ENCODE measurements at places on chromosomes 11 and 22. TPM values are rescaled to one million over a fixed set of nuclear protein-coding genes. Genes with fewer than 3 reads are reported as not detected.

DNA sequence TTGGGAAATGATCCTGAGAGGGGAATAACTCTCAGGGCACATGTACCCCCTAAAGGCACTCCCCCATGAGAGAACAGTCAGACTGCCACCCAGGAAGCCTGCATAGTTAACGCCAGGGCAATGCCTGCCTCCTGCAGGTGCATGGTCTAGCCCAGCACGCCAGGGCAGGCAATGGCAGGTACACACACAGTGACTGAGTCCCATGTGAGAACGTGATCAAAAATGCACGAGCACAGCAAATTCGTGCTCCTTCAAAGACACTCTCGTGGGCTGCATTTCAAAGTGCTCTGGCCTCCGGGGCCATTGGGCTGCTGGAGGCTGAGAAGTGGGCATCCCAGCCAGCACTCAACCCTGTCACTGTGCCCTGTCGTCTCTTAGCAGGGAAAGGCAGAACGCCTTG lies 79.7 kb downstream of the SHANK2 start:
- peak; percentile 50 for ATAC-seq

- no peak for ATAC-seq
These were observed 11.9 kb downstream of the SNX19 start for GRCh38 chr11:130904380-130904779.

GRCh38 chr11:76096552-76096951 lies 109.8 kb downstream of the WNT11 start:
- peak; percentile 18 for ATAC-seq

DNA sequence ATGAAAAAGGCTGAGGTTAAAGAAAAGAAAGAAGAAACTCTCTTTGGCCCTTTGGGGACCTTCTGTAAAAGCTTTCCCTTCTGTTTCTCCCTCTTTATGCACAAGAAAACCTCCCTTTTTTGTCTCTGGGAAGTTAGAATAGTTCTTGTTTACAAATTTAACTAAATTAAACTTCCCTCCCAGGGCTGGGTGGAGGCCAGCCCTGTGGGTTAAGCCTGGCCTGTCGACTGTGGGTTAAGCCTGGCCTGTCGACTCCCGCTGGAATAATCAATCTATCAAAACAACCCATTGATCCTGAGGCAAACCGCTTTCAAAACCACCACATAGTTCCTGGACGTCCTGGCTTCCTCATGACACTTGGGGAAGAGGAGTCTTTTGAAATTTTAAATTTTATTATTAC lies 1.2 kb upstream of the DRG1 start:
- no peak for ATAC-seq

GRCh38 chr11:3225159-3225758 lies 6.6 kb upstream of the MRGPRG start:
- no peak for ATAC-seq

DNA sequence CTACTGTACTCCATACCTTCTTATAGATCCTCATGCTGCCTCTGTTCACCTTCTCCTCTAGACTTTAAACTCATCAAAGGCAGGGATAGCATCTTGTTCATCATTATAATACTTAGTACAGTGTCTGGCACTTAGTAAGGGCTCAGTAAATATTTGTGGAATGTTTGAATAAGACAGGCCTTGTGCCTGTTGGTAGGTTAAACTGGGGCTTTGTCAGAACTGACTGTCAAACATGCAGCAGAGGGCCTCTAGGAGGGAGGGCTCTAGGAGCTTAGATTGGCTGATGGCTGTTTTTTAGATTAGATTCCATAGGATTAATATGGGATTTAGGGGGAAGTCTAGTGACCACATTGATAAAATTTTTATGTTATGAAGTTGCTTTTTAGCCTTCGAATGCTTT lies 70.8 kb downstream of the RNF169 start:
- no peak for ATAC-seq

- no peak for ATAC-seq
These were observed 48.3 kb downstream of the IRAG1 start for GRCh38 chr11:10645212-10645795.

DNA sequence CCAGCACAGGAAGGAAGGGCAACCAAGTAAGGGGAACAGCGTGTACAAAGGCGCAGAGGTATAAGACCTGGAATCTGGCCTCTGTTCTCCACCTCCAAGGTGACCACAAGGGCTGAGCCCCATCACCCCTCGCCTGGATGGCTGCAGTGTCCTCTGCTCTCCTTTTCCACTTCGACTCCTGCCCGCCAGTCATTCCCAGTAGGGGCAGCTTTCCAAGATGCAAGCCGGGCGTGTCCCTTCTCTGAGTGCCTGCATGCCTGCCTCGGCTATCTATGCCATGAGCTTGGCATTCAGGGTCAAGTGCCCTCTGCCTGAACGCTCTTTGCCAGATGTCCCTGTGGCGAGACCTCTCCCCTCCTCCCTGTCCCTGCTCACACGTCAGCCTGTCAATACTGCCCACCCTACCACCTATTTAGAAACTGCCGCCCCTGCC lies 17.0 kb downstream of the FADS3 start:
- no peak for ATAC-seq

- peak; percentile 62 for ATAC-seq
These were observed 91.7 kb upstream of the LMO1 start for GRCh38 chr11:8355416-8355742.

DNA sequence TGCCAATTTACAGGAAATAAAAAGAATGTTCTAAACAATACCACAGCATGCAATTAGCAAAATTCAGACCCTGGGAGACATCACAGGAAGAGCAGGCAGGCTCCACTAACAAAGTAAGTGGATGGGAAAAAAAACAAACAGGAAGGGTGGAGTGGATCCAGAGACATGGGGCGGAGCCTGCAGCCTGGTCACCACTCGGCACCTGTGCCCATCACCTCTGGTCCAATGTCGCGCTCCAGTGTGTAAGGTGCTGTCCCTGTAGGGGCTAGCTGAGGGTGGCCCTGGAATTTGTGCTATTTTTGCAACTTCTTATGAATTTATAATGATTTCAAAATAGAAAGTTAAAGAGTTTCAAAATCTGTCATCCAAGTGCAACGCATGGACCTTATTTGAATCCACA lies 11.0 kb upstream of the MOB2 start:
- no peak for ATAC-seq

GRCh38 chr11:30527566-30527965 lies 58.6 kb downstream of the MPPED2 start:
- ATAC-seq = no peak

- no peak for ATAC-seq
These were observed 16.6 kb downstream of the OR8A1 start for GRCh38 chr11:124586238-124586860.

DNA sequence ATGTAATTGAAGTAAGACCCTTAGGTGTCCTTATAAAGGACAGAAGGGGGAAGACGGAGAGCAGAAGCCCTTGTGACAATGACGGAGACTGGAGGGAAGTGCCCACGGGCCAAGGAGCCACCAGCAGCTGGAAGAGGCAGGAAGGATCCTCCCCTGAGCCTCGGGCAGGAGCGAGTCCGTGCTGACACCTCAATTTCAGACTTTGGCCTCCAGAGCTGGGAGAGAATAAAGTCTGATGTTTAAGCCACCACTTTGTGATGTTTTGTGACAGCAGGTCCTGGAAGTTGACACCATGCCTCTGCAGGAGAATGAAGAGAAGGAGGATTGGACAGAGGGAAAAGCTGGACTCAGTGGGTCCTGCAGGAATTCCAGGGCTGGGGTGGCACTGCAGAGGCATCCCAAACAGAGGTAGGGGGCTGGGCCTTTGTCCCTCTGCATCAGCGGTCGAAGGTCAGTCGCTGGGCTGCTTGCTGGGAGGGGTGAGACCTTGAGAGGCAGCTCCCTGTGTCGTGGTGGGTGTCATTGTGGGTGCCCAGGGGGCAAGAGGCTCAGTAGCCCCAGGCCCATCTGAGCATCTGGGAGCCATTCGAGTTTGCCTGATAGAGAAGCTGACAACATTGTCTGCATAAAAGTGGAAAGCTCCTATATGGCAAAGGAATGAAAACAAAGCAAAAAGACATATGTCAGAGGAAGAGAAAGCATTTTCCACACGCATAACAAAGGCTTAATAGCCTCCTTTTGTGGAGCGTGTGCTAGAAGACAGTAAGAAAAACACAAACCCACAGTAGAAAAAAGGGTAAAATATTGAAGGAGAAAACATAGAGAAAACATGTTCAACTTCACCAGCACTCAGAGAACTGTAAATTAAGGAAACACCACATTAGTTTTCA lies 68.8 kb downstream of the RTL6 start:
- ATAC-seq = no peak

DNA sequence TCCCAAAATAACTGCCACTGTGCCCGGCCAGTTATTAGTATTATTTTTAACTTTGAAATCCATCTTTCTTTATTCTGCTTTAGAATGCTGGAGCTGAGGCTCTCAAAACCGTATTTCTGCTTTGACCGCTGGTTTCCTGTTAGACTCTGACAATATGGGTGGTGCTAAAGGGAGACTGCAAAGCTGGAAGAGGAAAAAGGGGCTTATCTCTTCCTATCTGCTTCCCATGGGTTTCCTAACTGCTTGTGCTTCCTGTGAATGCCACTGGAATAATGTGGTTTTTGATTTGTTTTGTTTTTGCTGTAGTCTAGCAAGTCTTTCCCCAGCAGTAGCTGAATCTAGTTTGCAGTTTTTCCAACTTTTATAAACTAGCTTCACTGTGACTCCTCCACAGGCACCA lies 43.6 kb downstream of the XRRA1 start:
- ATAC-seq = no peak

DNA sequence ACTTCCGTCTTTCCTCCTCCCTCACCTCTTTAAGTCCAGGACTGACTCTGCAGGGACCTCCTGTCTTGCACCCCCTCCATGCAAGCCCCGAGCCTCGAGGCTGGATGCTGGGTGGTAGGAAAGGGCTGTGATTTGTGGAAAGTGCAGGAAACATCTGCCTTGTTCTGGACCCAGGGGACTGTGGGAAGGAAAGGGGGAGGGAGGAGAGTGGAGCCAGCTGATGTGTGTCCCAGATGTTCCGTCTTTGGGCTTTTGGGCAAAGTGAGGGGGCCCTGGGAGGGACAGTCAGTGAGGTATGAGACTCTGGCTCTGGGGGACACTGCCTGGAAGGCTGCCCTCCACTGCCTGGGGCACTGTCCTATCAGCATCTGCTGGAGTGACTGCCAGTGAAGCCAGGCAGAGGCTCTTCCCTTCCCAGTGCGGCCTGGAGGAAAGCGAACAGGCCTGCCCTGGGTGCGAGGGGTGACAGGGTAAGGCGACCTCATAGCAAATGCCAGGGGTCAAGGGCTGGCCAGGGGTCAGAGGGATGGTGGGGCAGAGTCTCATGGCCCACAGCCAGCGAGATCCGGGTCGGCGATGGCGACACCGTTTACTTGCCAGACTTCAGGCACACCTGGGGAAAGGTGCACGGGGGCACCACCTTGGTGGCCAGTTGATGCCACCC lies 1.7 kb downstream of the MRGPRD start:
- peak; percentile 22 for ATAC-seq

GRCh38 chr11:119995730-119996491 lies 142.0 kb downstream of the TRIM29 start:
- ATAC-seq = no peak

GRCh38 chr11:68649851-68650555 lies 34.3 kb upstream of the GAL start:
- no peak for ATAC-seq

- no peak for ATAC-seq
These were observed 8.8 kb downstream of the YDJC start for GRCh38 chr22:21621025-21621424.

DNA sequence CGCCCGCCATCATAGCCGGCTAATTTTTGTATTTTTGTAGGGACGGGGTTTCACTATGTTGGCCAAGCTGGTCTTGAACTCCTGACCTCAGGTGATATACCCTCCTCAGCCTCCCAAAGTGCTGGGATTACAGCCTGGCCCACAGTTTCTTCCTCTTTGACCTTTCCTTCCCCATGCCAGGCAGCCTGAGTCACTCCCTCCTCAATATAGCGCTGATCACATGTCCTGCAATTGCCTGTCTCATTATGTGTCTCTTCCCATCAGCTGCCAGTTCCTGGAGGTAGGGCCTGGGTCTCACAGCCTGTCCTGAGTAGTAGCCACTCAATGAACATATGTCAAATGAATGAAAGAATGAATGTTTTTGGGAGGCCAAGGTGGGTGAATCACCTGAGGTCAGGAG lies 43.0 kb upstream of the CCDC134 start:
- ATAC-seq = peak; percentile 61

DNA sequence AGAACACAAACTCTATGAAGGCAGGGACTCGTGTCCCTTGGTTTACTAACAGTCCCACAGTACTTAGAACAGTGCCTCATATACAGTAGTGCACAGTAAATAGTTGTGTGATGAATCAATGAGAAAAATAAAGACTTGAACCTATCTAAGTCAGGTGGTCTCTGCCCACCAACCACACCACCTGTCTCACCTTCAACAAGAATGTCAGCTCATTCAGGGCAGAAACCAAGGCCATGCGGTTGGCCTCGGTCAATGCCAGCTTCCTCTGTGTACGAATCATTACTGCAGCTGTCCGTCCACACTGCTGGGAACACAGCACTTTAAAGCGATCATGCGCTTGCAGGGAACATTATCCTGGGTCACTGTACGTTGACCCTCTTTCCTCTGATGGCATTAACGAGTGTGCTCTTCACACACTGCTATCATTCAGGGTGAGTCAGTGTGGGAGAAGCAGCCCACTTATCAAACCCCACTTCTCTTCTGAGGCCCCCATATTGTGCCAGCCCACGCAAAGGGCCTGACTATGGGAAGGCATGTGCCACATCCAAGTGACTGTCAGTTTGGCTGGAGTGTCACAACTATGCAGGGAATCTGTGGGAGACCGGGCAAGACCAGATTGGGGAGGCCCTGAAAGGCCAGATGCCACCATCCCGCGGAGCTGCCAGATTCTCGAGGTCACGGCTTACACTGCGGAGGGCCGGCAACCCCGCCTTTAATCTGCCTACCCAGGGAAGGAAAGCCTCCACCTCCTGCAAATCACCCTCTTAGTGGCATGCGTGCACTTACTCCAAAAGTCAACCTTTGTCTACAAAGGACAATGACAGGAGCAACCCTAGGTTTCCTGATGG lies 36.1 kb downstream of the LARGE1 start:
- no peak for ATAC-seq

- no peak for ATAC-seq
These were observed 78.6 kb upstream of the SHANK2 start for GRCh38 chr11:71330996-71331395.

DNA sequence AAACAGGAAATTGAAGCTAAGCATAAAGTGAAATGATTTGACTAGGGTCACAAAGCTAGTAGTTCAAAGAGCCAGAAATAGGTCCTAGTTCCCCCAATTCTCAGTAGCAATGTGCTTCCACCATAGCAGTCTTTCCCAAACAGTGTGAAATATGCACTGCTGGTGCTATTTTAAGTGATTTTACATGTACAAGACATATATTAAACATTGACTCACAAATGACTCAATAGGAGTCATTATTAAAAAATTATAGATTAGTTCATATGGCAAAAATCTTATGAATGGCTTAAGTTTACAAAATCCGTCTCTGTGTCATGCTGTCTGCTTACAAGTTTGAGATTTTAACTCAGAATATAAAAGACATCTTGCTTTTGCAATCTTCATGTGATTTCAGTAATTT lies 21.4 kb downstream of the KIF18A start:
- no peak for ATAC-seq

The CD6 gene
- total RNA-seq = 0.80 TPM

The TMEM191C gene
- total RNA-seq = 4.2 TPM

The MS4A6A gene
- total RNA-seq = 4.9 TPM

The ALX4 gene
- total RNA-seq = not detected

The POTEH gene
- not detected for total RNA-seq

The MB gene
- 7.7 TPM for total RNA-seq

The UCP3 gene
- 0.28 TPM for total RNA-seq

The UPB1 gene
- total RNA-seq = 0.12 TPM

The OR52N4 gene
- total RNA-seq = not detected

The RBM14 gene
- total RNA-seq = 36.8 TPM

The MPPED2 gene
- 0.72 TPM for total RNA-seq
